Dermis lymphatic vessel endothelial cell (primary cell): ENCODE measurements at places on chromosomes 1 and 21. TPM values are rescaled to one million over a fixed set of nuclear protein-coding genes. Genes with fewer than 3 reads are reported as not detected.

DCST2 gene
- total RNA-seq: 0.09 and 0.11 TPM in 2 replicates

BGLAP gene
- total RNA-seq: 0.33 and 0.43 TPM in 2 replicates

ANP32E gene
- total RNA-seq: 13.2 and 17.3 TPM in 2 replicates

TEDDM1 gene
- total RNA-seq: not detected in 2 replicates

PRR9 gene
- not detected in 2 replicates for total RNA-seq

FNDC5 gene
- total RNA-seq: under 0.01 and 0.17 TPM in 2 replicates

OR2T29 gene
- total RNA-seq: not detected in 2 replicates
